Bronchial epithelial cell (primary cell): ENCODE measurements at places on chromosomes 1 and 21. TPM values are rescaled to one million over a fixed set of nuclear protein-coding genes. Genes with fewer than 3 reads are reported as not detected.
A peak's percentile ranks its signal among the peaks of the same experiment; 100 is the strongest.

The HFM1 gene
- total RNA-seq: not detected in 2 replicates

The BECN2 gene
- total RNA-seq: not detected in 2 replicates

The AMY1A gene
- under 0.01 TPM in 1 of 2 replicates, not detected in the other for total RNA-seq

- DNase-seq: no peak
These were observed 62.3 kb downstream of the HLCS start for GRCh38 chr21:36904093-36904666.

DNA sequence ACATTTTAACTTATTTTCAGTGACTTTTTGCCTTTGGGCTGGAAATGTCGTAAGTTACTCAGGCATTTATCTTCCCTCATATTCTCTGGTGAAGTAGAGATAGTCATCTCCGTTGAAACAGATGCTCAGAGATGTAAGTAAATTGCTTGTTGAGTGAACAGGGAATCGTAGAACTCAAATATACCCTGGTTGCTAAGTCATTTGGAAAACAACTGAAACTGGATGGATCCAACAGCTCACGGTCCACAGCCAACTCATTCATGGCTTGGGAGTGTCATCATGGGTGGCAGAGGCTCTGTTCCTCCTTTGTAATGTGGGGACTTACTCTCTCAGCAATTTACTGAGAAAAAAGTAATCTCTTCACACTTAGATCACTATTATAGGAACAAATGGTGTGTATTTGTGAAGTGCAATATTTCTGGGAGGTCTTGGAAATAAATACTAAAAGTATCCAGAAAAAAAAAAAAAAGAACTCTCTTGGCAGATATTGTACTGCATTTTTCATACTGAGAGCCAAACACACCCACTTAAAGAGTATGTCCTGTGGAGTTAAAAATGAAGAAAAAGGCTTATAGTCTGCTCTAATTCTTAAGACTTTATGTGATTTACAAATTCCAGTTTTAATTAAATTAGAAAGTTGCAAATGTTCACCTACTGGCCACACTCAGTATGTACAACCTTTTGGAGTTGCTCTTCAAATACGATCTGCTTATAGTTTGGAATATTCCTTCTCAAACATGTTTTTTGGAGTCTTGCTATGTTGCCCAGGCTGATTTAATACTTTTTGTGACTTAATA is 107.4 kb downstream of the LEPR start:
- DNase-seq: no peak

GRCh38 chr21:14491269-14491681 is 54.8 kb downstream of the SAMSN1 start:
- no peak for DNase-seq

DNA sequence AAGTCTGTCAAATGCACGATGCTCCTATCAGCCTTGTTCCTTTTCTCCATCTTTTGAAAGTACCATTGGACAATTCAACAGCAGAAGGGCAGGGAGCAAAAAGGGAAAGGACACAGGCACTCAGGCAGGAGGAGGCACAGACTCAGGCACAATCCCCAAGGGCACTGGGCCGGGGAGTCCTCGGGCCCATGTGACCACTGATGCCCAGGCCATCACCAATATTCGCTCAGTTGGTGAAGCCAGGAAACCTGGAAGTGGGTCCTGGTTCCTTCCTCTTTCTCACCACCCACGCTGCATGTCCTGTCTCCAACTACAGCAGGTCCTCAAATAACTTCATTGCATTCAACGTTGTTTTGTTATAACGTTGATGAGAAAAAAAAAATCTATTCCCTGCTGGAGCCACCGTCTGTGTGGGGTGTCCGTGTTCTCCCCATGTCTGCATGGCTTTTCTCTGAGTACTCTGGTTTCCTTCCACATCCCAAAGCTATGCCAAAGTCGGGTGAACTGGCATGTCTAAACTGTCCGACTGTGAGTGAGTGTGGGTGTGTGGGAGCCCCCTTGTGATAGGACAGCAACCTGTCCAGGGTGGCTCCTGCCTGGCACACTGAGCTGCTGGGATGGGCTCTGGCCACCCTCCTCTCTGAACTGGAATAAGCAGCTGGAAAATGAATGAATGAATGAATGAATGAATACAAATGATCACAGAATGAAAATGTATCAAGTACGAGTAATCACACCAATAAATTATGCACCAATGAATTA is 12.5 kb downstream of the NID1 start:
- no peak for DNase-seq

DNA sequence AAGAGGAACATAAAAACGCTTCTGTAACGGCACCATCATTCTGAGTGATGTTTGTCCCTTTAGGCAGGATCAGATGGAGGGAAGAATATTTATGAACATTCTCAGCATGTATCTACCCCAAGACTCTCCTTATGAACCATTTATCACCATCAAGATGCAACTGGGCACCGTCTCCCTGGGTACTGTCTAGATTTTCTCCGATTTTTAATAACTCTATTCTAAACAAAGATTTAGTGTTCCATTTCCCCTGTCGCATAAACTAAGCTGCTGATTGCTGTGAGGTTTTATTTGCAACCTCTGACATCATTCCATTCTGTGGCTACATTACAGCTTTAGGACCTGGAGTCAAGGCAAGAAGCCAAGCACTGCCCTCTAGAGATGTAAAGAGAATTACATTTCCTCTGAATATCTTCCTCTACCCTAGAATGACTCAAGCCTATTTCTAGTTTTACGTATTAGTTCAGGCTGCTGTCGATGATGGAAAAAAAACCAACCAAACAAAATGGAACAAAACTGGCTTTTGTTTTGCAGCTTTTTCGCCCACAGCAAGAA is 130.1 kb upstream of the MAP1LC3C start:
- peak; percentile 17 for DNase-seq

DNA sequence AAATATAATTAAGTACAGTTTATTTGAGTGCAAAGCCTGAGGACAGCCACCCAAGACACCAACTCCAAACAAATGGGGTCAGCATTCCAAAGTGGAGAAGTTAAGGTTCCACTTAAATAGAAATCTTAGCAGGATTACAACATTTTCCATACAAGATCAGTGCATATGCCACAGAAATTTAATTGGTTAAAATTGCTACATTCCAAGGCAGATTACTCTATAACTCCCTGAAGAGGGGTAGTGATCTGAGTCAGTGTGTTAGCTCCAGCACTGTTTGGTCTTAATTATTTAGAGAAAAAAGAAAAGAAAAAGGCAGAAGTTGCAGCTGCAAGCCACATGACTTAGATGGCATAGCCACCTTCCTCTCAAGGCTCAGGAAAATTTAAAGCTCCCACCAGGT is 297.5 kb downstream of the HHIPL2 start:
- DNase-seq: no peak

DNA sequence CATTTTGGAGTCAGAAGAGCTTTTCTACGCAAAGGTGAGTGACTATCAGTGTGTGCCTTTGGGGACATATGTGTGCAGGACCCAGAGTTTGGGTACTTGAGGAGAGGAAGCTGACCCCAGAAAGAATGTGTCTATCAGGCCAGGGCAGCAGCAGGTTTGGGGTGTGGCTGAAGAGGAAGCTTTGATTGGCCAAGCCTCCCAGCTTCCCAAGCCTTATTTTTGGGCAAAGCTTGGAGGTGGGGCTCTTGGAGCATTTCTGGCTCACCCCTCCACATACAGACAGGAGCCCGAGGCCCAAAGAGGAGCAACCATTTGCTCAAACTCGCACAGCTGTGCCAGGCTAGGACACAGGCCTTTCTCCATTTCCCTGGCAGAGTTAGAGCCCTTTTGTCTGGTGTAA is 4.7 kb downstream of the GPR3 start:
- no peak for DNase-seq

- DNase-seq: no peak
These were observed 223.0 kb upstream of the ADAMTS5 start for GRCh38 chr21:27189870-27190269.

- DNase-seq: no peak
These were observed 40.4 kb upstream of the SLC30A1 start for GRCh38 chr1:211619033-211619996.

DNA sequence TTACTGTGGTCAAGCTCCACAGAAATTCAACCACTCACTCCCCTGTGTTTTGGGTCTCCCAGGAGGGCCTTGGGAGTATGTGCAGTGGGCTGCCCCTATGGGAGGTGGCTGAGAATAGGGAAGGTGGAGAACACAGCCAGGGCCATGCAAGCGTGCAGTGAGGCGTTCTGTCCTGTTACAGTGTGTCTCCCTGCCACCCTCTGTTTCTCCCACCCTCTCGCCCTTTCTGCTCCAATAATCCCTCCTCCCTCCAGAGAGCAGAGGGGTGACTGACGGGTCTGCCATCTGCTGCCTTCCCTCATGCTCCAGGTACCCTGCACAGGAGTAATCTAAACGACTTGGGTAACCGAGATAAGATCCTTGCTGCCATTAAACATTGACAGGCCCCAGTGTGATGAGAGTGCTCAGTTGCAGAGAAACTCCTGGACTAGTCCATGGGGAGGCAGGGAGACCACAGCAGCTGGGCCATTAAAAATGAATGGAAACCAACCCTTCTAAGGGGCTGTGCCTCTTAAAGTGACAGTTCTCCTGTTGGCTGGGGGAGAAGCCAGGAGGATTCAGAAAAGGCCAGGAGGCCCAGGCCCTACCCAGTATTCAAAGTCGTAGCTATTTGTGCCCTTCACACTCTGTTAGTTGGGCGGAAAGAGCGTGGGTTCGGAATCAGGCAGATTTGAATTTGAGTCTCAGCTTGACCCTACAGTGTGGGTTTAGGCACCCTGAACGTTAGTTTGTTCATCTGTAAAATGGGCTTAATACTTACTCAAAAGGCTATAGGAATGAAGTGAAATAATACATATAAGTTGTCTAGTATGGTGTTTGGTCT is 22.4 kb upstream of the BTG2 start:
- no peak for DNase-seq

DNA sequence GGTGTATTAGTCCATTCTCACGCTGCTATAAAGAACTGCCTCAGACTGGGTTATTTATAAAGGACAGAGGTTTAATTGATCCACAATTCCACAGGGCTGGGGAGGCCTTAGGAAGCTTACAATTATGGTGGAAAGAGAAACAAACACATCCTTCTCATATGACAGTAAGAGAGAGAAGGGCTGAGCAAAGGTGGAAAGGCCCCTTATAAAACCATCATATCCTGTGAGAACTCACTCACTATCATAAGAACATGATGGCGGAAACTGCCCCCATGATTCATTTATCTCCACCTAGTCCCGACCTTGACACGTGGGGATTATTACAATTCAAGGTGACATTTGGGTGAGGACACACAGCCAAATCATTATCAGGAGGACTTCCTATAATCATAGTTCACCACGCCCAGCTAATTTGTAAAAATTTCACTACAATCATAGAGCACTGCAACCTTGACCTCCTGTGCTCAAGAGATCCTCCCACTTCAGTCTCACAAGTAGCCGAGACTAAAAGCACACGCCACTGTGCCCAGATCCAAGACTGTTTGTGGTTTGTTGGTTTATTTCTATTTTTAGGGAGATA is 164.9 kb downstream of the RERE start:
- no peak for DNase-seq

DNA sequence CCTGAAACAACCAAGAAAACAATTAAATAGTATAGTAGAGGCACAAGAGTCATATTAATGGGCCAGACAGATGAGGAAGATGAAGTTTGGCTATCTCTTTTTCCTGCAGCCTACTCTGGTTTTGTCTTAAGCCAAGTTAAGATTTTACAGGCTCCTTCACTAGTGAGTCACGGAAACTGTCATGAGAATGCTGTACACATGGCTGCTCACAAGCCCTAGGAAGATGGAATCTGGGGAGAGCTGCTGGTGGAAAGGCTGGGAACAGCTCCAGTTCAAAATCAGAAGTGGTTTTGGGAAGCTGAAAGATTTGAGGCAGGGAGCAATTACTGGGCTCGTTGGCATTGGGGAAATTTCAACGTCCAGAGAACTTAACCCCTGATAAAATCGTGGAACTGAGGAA is 46.4 kb upstream of the S1PR1 start:
- peak; percentile 16 for DNase-seq

- no peak for DNase-seq
These were observed 126.1 kb upstream of the CACHD1 start for GRCh38 chr1:64343823-64344190.

DNA sequence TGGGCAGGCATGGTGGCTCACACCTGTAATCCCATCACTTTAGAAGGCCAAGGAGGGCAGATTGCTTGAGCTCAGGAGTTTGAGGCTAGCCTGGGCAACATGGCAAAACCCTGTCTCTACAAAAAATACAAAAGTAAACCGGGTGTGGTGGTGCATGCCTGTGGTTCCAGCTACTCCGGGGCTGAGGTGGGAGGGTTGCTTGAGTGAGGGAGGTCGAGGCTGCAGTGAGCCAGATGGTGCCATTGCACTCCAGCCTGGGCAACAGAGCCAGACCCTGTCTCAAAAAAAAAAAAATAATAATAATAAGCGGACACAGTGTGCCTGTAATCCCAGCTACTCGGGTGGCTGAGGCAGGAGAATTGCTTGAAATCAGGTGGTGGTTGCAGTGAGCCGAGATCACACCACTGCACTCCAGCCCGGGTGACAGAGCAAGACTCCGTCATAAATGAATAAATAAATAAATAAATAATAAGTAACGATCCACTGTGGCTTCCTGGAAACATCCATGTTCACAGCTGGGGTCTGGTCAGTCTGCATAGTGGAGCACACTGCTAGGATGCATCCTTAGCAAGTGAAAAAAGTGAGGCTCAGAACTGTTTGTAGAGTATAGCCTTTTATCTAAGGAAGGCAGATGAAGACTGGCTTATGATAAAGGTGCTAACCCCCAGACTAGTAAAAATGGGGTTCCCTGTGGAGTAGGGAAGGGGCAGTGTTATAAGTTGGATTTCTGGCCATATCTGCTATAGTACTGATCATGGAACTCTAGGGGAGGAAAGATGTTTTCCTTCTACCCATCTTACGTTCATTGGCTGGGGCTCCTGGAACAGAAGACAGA is 15.7 kb downstream of the PKNOX1 start:
- DNase-seq: no peak

DNA sequence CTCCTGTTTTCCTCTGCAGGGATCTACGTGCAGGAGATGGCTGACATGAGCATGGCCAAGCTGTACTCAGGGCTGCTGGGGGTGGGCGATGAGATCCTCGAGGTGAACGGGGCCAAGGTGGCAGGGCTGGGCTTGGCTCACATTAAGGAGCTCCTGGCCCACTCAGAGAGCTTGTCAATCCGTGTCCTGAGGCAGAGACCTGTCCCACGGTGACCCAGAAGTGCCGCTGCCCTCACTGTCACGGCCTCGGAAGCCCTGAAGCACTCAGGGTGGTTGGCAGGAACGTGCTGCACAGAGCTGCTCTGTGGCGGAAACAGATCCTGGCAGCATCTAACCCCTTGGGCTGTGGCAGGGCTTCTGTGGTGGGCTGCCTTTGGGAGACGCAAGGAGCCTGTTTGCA is 37.6 kb downstream of the KIAA1614 start:
- no peak for DNase-seq

DNA sequence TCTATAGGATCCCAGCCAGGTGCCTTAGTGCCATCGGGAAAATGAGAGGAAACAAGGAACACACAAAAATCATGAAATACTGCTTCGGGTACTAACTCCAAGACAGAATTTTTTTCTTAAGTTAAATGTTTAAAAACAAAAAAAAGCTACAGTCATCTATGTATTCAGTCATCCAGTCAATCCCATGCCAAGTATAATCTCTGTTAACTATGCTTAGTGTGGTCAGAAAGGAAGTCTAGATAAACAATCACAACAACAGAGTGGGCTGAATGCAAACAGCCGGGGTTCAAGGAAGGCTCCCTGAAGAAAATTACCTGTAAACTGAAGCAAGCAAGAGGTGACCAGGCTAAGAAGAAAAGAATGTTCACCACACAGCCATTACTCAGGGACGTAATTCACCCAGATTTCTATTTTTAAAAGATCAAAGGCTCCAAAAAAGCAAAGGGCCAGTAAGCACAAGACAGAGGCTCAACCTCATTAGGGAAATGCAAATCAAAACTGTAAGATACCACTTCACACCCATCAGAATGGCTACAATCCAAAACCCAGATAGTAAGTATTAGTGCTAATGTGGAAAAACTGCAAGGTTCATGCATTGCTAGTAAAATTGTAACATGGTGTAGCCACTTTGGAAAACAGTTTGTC is 53.0 kb downstream of the RERE start:
- no peak for DNase-seq
